ENCODE measurements at places on chromosomes 3 and 15. TPM values are rescaled to one million over a fixed set of nuclear protein-coding genes. Genes with fewer than 3 reads are reported as not detected.

Gene EAF1
- 19.8 TPM for total RNA-seq

Gene GASK1A
- 0.15 TPM for total RNA-seq

Gene RNF111
- 82.1 TPM for total RNA-seq

Gene NECTIN3
- total RNA-seq = 1.9 TPM

Gene ANKRD34C
- total RNA-seq = not detected

Gene RYK
- 63.9 TPM for total RNA-seq
